Activated gamma-delta T cell treated with Interleukin-2 at 50 U/mL for 16 hours (primary cell): ENCODE measurements at places on chromosomes 12 and 14.
A peak's percentile ranks its signal among the peaks of the same experiment; 100 is the strongest.

GRCh38 chr14:73771848-73772638, 57.9 kb upstream of the PNMA1 start:
- DNase-seq: peak; percentile 67

GRCh38 chr12:131892711-131893604, 1.5 kb upstream of the ULK1 start:
- no peak for DNase-seq

DNA sequence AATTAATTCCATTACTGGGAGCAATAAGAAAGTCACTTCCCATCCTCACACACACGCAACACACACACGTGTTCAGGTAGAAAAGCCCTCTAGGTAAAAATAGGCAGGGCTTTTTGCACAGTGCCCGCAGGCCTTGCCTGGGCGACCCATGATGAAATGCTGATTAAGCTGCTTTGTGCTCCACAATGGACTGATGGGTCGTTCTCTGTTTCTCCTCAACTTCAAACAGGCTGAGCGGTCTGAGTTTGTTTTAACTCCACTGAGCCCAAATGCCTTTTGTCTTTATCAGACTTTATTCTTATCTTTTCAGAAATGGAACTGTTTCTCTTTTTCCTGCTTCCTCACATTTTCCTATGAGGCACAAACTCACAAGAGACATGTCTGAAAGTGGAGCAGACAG, 9.4 kb upstream of the DACT1 start:
- DNase-seq: no peak

- DNase-seq: no peak
Measured at GRCh38 chr14:70472253-70473159, 20.5 kb downstream of the ADAM21 start.

- no peak for DNase-seq
Measured at GRCh38 chr12:6061660-6062059, 62.8 kb downstream of the VWF start.

DNA sequence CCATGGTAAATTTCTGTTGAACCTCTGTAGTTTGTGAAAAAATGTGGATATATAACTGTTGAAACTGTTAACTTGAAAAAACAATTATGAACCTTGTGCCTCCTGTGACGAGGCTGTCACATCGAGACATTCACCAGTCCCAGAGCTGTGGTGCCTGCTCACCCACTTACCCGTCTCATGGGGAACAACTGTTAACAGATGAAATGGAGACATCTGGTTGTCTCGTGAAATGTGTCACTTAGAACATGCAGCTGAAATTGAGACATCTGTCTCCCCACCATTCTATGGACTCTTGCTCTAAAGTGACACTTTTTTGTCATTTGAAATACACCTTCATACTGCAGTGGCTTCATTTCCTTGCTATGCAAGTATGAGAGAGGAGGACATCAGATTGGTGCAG, 240.6 kb downstream of the GXYLT1 start:
- no peak for DNase-seq

GRCh38 chr12:55019784-55020183, at the start of gene NEUROD4:
TSS of gene NEUROD4 (plus strand) at chr12:55019974. CDS start at chr12:55026440, 6,466 bp downstream.
- no peak for DNase-seq

DNA sequence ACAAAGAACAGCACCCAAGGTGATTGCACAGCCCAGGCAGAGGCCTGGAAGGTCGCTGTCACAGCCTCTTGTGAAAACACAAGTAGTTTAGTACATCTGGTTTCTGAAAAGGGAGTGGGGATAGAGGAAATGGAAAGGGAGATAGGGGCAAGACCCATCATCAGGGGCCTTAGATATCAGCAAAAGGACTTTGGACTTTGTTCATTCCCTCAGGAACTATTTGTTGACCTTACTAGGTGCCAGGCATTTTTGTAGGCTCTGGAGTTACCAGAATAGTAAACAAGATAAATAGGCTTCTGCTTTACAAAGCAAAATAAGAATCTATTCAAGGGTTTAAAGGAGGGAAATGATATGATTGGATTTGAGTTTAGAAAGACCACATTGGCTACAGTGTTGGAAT, 199.4 kb upstream of the CDKN3 start:
- no peak for DNase-seq

GRCh38 chr12:124711344-124711743, 143.9 kb upstream of the NCOR2 start:
- no peak for DNase-seq

DNA sequence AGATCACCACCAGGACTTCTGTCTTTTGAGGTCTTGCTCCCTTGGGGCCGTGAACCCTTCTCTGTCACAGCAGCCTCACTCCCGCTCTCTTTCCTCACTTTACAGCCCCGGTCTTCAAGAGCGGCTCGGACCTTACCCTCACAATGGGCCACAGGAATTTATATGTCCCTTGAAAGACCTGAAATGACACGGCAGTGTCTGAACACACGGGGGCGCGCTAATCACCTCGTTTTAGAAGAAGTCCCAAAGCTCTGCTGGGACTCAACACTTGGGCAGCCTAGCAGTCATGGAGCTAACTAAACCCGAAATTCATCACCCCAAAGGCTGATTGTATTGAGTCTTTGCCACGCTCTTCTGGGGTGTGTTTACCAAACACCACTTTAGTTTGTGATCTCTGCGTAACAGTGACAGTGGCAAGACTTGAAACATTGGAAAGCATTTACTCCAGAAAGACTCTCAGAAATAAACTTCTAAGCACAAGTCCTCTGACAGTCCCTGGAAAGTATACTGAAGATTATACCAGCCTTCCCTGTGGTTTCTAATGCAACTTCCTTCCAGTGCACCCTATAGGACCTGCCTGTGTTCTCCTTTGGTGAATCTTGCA, 29.0 kb downstream of the SERPINA11 start:
- DNase-seq: no peak

GRCh38 chr14:73859145-73859544, 7.5 kb downstream of the PTGR2 start:
- DNase-seq: no peak

DNA sequence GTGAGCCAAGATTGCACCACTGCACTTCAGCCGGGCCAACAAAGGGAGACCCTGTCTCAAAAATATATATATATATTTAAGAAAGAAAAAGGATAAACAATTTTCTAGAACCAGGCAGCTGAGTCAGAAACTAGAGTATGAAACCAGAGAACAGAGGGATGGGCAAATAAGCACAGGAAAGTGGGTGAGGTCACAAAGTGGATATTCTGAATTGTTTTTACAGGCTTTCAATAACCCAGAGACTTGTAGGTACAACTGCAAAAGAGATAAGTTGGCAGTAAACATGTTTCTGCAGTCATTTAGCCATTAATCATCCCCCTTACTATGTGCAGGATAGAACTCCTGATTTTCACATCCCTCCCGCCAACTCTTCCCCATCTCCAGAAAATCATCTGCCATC, 94.2 kb downstream of the BTG1 start:
- no peak for DNase-seq

GRCh38 chr14:87407344-87407743, 585.6 kb downstream of the GALC start:
- no peak for DNase-seq

DNA sequence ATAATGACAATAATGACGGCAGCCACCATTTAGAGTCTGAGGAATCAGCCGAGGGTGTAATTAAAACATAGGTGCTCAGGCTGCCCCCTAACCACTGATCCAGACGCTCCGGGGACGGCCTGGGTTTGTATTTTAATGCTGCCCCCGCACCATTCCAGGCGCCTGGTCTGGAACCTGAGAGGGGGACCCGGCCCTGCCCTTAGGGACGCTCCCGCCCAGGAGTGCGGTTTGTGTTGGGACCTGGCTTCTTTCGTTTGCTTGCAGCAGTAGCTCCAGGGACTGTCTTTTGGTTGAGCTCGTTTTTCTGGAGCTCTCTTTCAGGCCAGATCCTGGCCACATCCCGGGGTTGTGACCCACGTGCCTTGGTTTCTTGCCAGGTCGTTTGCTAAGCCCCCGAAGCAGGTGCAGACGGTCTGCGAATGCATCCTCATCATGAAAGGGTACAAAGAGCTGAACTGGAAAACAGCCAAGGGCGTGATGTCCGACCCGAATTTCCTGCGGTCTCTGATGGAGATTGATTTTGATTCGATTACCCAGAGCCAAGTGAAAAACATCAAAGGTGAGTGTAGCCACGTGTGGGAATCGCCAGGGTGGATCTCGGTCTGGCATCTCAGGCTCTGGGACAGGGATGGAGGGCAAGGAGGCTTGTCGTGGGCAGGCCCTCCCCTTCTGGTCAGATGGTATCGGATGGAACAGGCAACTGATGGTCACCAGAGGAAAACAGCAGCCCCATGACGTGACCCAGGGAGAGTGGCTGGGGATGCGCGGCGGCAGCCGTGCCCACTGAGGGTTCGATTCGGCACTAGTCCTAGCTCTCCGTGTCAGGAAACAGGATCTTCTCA, 63.5 kb downstream of the CCDC92 start:
- DNase-seq: no peak

GRCh38 chr12:21305661-21306060, 29.1 kb downstream of the SLCO1A2 start:
- no peak for DNase-seq

DNA sequence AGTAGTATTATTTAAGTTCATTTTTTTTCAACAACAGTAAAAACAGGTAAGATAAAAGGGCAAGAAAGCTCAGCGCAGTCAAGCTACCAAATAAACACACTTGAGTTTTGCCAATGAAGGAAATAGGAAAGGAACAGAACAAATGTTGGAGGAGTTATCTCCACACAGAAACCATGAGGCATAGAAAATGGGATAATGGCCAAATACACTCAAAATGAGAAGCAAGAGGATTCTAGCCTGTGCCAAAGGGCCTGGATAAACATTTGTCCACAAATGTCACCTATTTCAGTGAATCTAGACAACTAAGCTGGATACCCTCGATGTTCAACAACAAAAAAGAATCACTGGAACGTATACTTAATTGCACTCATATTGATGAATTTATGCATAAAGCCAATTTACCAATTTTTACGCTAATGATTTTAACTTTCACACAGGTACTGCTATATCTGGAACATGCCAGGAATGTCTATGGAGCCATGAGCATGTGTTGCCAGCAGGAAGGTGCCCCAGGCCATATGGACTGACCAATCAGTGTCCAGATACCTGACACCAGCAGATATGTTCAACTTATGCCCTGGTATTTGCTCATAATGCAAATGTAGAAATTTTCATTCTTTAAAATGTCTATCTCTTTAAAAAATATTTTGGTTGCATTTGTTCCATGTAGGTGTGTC, 21.1 kb downstream of the ST8SIA1 start:
- DNase-seq: no peak

GRCh38 chr14:88044776-88045446, 40.0 kb downstream of the GPR65 start:
- DNase-seq: no peak

DNA sequence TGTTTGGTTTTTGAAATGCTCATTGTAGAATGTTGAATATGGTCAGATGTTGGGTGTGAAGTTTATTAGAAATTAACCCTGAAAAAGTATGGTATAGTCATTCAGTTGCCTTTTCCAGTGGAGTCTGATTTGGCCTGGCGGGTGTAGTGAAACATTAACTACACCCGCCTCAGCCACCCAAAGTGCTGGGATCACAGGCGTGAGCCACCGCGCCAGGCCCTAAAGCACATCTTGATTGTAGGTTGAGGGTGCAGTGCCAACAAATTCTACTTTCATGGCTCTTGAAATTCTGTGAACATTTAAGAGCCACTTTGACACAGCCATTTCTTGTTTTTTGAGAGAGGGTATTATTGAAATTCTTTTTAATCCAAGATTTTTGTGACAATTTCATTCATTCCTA, 624.9 kb downstream of the DIO2 start:
- no peak for DNase-seq

DNA sequence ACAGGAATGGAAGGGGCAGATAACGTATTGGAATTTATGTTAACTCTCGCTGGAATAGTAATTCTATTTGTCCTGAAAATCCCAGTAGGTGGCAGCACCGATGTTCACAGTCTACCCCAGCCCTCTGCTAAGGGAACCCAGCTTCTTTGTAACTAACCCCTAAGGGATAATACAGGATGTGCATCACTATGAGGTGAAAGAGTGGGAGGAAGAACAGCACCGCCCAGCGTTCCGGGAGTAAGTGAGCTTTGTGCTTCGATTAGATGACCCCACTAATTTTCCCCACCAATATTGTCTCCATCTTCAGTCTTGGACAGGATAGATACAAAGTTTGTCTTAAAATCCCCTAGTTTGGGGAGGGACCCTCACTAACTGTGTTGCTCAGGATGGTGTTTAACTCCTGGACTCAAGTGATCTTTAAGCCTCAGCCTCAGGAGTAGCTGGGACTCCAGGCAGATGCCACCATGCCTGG, 2.7 kb downstream of the SLC2A3 start:
- peak; percentile 69 for DNase-seq

GRCh38 chr12:56359851-56360767, at the start of gene STAT2:
TSS of gene STAT2 (minus strand) at chr12:56360107. CDS start at chr12:56356571, 3,536 bp downstream.
- DNase-seq: peak; percentile 99

DNA sequence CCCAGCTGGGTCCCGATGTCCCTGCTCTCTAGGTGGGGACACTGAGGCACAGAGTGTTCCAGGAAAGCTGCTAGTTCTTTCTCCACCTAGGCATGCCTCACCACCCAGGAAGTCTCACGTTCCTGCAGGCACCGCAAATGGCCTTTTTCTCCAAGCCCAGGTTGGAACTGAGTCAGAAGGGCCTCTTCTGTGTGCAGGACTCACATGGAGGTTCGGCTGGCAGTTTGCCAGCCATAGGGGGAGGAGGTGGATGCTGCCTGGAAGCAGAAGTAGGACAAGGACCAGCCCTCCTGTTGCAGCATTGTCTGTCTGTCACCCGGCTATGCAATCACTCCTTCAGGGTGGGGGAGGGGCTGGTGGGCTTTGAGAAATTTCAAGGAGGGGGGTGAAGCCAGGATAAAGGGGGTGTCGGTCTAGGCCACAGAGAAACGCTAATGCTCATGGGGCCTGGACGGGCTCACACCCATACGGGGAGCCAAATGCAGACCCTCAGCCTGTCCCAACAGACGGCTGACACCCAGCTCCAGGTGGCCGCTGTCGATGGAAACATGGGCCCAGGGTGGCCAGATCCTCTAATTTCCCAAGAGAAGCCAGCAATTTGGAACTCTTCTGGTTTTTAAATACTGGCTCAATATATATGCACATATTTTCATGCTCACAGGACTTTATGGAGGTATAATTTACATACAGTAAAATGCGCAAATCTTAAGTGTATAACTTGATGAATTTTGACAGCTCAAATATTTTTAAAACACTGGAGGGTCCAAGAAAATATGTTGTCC, 120.5 kb downstream of the PHETA1 start:
- DNase-seq: no peak

GRCh38 chr12:108240027-108240785, 98.9 kb downstream of the CMKLR1 start:
- DNase-seq: no peak

- DNase-seq: no peak
Measured at GRCh38 chr12:59803735-59804134, 207.9 kb downstream of the SLC16A7 start.

- no peak for DNase-seq
Measured at GRCh38 chr14:90639641-90640040, 176.6 kb downstream of the TTC7B start.

- no peak for DNase-seq
Measured at GRCh38 chr12:49028666-49029275, 10.2 kb upstream of the PRKAG1 start.
